Activated T-cell treated with anti-CD3 and anti-CD28 coated beads, Interleukin-2, amount 50 U/mL, for 24 hours (primary cell): ENCODE measurements at places on chromosomes 2 and 18.

DNA sequence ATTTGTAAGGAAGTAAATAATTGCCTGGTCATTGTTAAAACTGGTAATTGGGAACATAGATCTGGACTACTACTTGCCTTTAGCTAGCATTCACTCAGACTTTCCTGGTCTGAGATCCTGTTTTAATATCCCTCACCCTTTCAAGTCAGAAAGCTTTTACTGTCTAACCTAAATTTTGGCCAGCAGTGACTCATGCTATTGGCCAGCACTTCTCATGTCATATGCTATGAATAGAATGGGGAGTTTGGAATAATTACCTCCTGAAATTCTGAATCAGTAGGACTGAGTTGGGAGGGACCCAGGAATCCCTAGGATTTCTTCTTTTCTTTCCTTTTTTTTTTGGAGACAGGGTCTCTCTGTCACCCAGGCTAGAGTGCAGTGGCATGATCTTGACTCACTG is 19.3 kb downstream of the STK36 start:
- DNase-seq, result no peak

DNA sequence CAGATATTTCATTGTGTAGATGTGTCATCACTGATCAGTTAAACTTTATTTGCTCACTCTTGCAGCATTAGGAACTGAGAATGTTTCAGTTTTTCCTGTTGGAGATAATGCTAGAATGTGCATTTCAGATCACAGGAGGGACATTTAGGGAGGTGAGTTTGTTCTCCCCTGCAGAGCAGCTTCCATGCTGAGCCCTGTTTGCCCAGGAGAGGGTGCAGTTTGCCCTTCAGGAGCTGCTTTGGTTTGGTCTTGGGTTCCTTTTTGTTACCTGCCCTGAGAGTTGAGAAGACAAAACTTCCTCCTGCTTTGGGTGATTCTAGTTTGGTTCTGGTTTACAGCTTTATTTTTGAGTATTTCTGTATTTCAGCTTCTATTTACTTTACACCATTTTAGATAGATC is 49.9 kb downstream of the DGKD start:
- peak; percentile 72 for DNase-seq

- no peak for DNase-seq
Measured at GRCh38 chr2:241155936-241156335, 5.7 kb downstream of the PPP1R7 start.

DNA sequence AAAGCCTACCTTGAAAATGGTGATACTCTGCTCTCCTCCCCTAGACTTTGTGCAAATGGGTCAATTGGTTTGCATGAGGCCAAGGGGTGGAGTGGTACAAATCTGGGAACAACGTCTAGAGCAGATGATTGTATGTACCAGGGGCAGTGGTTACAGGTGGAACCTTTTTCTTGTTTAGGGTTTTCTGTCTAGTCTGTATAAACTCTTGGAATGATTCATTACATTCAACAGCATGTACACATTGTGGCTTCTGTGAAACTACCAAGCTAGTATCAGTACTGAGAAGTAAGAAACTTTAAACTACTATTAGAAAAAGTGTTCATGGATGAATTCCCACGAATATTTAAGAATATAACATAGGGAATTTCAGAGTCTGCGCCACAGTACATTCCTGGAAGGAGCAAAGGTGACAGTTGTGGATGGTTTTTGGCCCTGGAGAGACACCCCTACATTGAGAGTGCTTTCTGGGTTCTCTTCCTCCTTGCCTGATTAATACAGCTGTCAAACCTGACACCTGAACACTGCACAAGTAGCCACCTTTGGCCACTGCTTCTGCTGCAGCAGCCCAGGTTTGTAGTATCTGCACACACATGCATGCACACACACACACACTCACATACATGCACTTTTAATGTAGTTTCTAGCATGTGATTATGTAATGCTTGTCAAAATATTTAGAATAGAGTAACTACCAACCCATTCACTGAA is 30.0 kb downstream of the CFAP221 start:
- no peak for DNase-seq

DNA sequence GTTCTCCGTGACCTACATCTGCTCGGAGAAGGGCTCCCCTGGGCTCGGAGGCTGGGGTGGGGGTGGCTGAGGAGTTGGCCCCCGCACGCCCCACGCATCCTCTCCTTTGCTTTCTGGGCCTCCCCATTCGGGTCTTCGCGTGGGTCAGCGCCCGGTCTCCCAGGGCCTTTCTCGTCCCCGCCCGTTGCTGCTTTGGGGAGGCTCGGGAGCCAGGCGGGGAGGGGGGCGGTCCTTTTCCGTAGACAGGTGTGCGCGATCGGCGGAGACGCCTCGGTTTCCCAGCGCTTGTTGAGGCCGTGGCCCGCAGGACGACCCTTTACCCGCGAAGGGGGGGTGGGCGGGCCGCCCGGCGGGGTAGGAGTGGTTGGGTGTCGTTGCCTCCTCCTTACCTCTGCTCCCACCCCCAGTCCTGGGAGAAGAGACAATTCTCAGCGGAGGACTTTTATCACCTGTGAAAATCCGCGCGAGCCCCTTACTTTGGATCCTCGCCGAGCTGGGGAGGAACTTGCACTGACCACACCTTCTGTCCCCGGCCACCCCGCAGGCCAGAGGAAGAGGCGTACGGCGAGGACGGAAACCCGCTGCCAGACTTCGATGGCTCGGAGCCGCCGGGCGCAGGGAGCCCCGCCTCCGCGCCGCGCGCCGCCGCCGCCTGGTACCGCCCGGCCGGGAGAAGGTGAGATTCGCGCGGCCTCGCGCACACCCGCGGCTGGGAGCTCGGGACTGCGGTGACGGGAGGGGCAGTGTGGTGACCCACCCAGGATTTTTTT is 2.6 kb downstream of the ADCYAP1 start:
- DNase-seq, result peak; percentile 36

- DNase-seq, result no peak
Measured at GRCh38 chr2:224278531-224278930, 123.4 kb downstream of the FAM124B start.

GRCh38 chr2:156896294-156896693 is 361.2 kb upstream of the GALNT5 start:
- no peak for DNase-seq

- DNase-seq, result no peak
Measured at GRCh38 chr2:175729049-175729706, 272.9 kb downstream of the LNPK start.

- DNase-seq, result no peak
Measured at GRCh38 chr2:214713080-214713830, 96.2 kb downstream of the BARD1 start.

DNA sequence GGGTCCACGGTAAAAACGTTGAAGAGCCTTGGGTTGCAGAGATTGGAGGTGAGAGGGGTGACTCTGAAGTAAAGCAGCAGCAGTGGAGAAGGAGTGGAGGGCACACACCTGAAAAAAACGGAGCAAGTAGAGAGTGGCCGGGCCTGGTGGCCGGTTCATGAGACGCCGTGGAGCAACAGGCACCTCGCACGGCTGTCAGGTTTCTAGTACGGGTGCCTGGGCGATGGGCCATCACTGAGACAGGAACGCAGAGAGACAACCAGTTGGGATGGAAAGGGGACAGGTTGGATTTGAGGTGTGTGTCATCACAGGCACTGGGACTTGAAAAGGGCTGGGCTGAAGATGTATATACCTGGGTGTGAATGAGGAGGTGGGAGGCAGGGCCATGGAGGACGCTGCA is 104.2 kb downstream of the MTCL1 start:
- no peak for DNase-seq

DNA sequence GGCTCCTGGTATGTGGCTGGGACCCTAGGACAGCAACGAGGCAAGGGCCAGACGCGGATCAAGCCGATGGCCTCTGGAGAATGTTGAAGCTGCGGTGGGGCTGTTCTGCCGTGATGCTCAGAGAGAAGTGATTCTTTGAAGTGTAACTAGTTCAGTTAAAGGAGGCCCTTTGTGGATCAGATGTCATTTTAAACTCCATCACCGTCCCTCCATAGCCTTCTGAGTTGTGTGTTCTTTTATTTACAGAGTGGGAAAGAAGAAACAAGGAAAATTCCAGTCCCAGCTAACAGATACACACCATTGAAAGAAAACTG is 403 bp downstream of the PNO1 start:
- no peak for DNase-seq

- DNase-seq, result no peak
Measured at GRCh38 chr18:62576845-62577512, 54.2 kb downstream of the ZCCHC2 start.

DNA sequence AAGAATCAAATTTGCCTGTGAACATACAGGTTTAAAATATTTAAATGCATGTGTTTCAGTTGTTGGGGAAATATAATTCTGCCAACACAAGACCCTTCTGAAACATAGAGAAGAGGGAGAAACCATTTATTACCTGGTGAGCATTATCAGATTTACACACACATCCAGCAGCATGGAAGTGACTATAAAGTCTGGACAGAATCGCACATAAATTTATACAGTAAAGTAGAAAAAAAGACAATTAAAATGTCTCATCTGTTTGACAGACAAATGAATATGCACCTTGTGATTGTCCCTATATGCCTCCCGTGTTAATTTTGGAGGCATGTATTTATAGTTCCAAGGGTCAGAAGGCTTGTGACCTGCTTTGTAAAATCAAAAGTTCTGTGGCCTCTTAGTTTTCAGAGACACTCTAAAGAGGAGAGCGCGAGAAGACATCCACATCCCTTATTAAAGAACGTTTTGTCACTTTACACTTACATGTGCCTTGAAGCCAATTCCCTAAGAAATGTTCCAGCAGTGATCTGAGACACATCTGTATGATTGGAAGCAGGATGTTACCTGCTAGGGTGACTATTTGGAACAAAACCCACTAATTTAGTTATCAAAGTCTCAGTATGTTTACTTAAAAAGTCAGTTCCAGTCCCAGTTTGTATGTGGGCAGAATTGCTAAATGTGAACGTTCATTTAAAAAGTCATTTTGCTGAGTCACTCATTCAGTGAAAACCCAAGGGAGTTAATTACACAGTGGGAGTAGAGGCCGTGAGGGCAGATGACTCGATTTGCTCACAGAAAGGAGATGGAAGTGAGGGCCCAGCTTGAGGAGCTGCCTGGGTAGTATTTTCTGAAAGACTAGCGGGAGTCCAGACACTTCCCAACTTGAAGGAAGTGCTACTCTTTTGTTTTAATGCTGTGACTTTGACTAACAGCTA is 527.6 kb upstream of the MEX3C start:
- DNase-seq, result no peak

DNA sequence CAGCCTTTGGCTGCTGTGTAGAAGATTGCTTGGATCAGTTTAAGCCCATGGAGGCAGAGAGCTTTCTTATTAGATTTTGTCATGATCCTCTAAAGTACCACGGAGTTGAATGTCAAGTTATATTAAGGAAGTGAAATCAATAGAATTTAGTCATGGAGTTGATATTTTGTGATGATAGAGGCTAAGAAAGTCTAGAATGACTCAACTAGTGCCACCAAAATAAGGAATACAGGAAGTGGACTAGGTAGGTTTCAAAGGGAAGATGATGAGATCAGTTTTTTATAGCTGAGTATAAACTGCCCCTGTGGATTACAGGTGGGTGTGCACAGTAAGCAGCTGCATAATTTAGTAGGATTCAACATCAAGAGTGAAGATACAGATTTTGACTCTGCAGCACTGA is 25.2 kb downstream of the FBXO36 start:
- no peak for DNase-seq

- DNase-seq, result no peak
Measured at GRCh38 chr2:140695155-140695554, 1435.7 kb downstream of the LRP1B start.

- DNase-seq, result no peak
Measured at GRCh38 chr2:149042881-149043280, 4.4 kb downstream of the LYPD6B start.

DNA sequence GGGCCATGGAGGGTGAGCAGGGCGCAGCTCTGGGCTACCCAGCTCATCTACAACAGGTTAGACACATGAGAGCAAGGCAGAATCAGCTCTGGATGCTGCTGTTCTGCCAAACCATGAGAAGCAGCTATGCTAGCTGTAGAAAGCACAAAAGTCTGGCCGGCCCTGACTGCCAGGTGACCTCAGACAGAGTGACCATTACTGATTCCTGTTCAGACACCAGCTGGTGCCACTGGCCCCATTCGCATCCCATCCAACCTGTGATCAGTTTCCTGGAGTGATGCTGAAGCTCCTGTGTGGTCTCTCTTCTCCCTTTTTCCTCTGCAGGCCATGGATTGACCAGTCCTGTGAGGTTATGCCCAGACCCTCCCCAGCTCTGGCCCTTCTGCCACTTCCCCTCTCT is 14.3 kb downstream of the RBMS1 start:
- DNase-seq, result no peak

DNA sequence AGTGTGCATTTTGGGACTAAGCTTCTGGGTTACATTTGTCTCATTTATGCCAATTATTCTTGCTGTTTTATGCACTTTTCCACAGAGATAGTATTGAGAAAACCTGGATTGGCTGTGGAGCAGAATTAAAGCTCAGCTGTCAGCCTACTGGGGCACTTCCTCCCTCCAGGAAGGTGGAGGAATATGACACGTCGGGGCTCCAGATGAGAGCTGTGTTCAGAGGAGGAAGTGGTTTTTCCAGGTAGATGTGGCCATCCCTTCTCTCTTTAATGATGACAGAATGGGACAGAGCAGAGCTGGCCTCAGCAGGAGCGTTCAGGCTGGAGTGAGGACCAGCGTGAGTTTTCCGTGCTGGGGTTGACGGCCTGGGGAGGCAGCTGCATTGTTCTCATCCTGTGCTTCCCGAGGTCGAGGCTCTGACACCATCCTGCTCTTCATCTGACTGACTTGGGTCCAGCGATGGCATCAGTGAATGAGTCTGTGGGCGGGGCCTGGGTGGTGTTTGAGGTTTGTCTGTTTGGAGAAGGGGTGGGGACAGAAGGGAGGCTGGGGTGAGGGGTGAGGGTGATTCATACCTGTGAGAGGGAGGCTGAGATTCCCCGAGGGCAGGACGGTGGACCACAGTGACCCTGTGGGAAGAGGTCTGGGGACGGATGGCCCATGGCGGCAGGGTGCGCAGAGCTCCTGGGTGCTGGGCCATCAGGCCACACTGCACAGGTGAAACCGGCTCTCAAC is 207.0 kb downstream of the LDLRAD4 start:
- no peak for DNase-seq

DNA sequence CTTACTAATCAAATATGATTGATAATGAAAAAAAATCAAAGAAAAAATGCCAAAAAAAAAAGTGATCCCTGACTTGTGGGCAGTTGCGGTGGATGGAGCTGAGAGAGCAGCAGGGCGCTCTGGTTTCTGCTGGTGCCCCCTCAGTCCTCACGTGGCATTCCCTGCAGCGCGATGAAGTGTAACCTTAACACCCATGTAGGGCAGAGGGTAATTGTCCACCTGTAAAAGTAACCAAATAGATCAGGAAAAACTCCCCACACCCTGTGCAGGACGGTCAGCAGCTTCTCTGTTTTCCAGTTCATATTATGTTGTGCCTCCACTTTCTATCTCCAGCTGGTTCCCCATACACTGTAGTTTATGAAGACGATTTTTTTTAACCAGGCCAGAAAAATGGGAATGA is 25.0 kb downstream of the COA5 start:
- DNase-seq, result no peak
